ENCODE measurements at places on chromosomes 7 and 10.

DNA sequence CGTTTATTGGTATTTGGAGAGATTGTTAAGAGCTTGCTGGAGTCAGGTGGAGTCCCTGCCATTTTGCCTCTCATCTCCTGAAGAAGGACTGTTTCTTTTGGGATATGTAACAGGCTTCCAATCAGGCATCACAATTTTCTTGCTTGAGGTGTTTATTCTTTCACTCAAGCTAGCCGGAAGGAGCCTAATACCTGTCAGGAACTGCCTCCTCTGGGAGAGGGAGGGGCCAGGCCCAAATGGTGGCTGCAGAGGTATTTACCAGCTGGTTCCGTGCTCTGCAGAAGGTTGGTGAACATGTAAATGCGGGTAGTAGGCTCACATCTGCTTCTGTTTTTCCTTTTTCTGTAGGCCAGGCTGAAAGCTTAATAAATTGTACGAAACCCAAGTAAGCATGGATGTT lies 114.0 kb downstream of the TCF7L2 start:
- no peak for DNase-seq

GRCh38 chr7:81175275-81175940 lies 256.6 kb upstream of the SEMA3C start:
- no peak for DNase-seq

DNA sequence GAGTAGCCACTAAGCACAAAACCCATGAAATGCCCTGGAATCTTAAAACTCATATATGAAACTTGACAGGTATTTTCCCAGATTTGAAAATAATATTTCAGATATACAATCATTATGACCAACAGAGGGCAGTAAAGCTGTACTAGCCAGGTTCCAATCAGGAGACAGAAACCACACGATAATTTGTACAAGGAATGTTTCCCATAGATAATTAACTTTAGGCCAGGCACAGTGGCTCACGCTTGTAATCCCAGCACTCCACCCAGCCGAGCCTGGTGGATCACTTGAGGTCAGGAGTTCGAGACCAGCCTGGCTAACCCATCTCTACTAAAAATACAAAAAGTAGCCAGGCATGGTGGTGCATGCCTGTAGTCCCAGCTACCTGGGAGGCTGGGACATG lies 31.0 kb upstream of the NUB1 start:
- peak; percentile 38 for DNase-seq

DNA sequence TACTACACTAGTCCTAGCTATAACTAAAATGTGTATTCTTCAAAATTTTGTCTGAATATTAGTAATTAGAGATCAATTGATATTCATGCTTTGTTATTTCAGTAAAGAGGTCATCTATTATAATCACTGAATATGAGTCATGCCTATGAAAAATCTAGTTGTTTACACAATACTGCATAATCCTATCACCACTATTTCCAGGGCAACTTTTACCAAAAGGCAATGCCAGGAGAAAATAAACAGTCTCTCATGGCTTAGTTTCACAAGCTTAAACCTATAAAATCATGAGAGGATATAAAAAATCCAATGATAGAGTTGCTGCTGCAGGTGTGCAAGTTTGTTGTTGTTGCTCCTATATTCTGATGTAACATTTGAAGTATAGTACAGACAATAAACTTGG lies 149.9 kb upstream of the COL1A2 start:
- DNase-seq, result no peak

DNA sequence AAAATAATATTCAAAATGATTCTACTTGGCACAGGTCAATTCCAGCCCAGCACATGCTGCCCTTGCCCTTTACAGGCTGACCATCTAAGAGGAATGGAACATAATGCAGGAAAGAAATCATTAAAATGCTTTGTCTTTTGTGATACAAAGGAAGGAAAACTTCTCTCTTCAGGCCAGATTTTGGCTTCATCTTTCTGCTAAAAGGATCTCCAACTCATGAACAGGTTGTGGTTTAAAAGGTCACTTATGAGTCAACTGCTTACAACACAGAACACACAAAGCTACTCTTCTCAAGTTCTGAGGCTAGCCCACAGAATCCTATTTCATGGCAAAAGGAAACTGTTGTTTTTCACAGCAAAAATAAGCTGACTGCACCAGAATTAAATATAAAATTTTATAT lies 197.1 kb downstream of the DOCK4 start:
- no peak for DNase-seq

GRCh38 chr10:49279015-49279880 lies 19.7 kb upstream of the C10orf71 start:
- no peak for DNase-seq

GRCh38 chr7:112116358-112116757 lies 89.8 kb downstream of the DOCK4 start:
- DNase-seq, result no peak

DNA sequence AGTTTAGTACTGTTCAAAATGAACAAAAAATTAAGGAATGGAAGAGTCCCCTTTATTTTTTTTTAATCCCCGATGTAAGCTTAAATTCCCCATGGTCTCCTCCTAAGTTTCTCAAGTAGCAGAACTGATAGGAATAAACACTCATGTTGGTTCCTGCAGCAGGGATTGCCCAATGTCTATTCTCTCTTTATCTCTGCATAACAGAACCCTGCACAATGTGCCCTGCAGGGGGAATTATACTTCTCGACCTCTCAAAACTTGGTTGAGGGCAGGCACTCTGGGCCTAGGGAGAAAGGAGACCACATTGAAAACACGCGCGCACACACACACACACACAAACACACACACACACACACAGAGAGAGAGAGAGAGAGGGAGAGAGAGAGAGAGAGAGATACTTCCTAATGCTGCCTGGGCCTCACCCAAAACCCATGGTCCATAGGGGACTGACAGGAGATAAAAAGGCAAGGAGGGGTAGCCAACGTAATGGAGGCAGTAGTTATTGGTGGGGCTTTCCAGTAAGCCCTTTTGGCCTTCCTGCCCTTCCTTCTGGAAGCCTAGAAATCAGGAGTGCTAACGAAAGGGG lies 22.7 kb downstream of the JAZF1 start:
- no peak for DNase-seq

GRCh38 chr10:31424473-31424872 lies 105.5 kb downstream of the ZEB1 start:
- no peak for DNase-seq

DNA sequence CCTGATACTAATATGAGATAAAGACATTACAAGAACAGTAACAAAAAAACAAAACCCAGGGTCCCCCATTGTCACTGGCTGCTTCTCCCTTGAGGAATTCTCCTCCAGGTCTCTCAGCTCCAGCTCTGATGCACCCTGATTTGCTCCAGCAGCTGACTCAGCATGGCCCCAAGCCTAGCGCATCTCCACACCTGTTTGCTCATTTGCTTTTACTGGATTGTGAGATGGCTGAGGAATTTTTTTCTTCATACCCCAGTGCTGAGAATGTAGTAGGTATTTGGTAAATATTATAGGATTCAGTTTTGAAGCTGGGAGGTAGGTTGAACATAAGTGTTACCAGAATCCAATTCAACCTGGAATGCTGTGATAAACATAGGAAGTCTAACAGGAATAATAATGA lies 171.9 kb downstream of the PKD1L1 start:
- no peak for DNase-seq

GRCh38 chr10:89555688-89556445 lies 20.5 kb upstream of the SLC16A12 start:
- DNase-seq, result no peak

DNA sequence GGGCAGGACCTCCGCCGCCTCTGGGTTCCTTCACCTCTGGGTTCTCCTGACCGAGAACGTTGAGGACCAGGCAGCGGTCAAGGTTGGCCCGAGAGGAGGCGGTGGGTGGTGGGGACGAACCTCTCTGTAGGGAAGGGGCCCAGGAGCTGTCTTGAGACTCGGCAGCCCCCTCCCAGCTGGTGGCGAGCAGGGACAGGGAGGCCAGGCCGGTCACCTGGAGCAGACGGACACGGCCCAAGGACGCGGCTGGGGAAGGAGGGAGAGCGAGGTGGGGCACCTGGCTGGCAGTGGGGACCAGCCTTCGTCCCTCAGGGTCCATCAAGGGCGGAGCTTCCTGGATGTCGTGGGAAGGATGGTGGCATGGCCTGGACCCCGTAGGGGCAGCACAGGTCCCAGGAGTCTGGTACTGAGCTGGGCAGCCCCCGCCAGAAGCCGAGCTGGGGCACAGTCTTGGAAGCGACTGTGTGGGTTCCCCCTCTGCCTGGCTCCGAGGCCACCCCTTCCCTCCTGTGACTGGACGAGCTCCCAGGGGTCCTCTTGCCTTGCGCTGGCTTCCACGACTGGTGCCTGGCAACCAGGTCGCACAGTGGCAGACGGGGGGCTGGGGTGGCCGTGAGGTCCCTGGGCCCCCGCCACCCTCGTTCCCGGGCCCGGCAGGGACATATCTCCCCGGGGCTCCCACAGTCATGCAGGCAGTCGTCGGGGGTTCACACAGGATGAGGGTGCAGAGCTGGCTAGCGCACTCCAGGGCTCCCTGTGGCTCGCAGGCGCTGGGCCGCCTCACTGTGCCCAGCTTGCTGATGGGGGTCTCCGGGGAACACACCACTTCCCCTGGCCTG lies 89.9 kb downstream of the DNAJB6 start:
- DNase-seq, result no peak

GRCh38 chr7:137691566-137691965 lies 155.2 kb downstream of the DGKI start:
- no peak for DNase-seq

DNA sequence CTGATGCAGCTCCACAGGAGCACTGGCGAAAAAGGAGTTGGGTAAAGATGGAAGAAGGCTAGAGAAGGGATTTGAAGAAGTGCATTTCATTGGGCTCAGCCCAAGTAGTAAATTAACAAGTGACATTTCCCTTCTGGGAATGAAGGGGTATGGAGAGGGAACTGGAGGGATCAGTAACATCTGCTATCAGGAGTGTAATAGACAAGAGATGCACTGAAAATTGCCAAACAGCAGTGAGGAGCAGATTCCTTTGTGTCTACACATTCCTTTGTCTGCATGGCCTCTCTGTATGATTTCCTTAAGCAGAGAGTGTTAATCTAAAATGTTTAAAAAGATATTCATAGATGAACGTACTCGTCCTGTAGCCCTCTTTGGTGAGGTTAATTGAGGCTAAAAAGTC lies 148.2 kb upstream of the FERD3L start:
- DNase-seq, result no peak

DNA sequence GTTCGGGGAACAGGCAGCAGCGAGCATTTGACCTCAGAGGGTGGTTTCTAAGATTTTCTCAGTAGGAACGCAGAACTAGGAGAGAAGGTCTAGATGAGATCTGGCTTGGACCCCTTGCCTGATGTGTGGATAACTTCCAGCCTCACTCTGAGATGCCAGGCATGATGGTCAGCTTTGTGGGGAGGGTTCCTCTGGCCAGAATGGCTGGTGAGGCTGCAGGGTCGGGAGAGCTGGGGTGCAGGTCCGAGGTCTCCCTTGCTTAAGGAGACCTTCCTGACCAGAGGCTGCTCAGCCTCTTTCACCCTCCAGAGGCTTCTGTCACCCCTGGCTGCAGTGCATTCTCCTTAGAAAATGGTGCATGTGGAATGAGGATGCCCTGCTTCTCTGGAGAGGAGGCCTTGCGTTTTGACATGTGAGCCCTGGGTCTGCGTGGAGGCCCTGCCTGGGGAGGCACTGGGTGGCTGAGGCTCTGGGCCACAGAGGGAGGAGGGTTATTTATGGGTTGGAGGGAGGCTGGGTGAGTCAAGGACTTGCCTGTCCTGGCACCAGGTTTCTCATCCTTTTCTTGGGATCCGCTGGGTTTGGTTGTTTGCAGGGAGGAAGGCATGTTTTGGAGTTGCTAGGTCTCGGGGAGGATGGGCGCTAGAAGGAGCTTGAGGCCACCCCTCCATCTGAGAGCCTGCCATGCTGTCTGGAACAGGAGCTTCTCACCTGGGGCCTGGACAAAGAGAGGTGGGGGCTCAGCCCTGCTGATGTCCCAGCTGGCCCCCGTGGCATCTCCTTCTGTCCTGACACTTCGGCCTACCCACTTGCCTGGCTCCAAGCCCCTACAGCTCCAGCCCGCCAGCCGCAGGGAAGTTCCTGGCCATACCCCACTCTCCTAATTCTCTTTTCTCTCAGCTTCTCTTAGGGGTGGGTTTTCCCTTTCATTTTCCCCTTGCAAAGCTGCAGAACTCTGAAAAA lies 3.9 kb downstream of the FAM241B start:
- DNase-seq, result no peak

- no peak for DNase-seq
Measured at GRCh38 chr7:112084520-112084971, 121.7 kb downstream of the DOCK4 start.

Data from Kasumi-1 (cell line).